ENCODE measurements at places on chromosomes 12 and 14. TPM values are rescaled to one million over a fixed set of nuclear protein-coding genes. Genes with fewer than 3 reads are reported as not detected.

AKAP3 gene
- 1.8 TPM for total RNA-seq

INSM2 gene
- total RNA-seq, result not detected

POLE2 gene
- total RNA-seq, result 40.3 TPM

MPHOSPH9 gene
- total RNA-seq, result 114 TPM

- H3K27ac ChIP-seq, result no peak overlapping the region
- peaks cover 3% of the 10 kb centered on the region for H3K27me3 ChIP-seq
- no peaks in the 10 kb centered on the region for H3K4me1 ChIP-seq
Measured at GRCh38 chr14:94936901-94937685, 167.2 kb upstream of the GSC start.

IL31 gene
- total RNA-seq, result not detected

GRCh38 chr12:6088921-6089747, 35.3 kb downstream of the VWF start:
- peaks cover 5% of the 10 kb centered on the region for H3K4me1 ChIP-seq
- DNase-seq, result no peak
- H3K27me3 ChIP-seq, result no peaks in the 10 kb centered on the region
- H3K27ac ChIP-seq, result no peak overlapping the region
- H3K36me3 ChIP-seq, result no peaks in the 10 kb centered on the region

IFNG-AS1 gene
- total RNA-seq, result 1.2 TPM

DNA sequence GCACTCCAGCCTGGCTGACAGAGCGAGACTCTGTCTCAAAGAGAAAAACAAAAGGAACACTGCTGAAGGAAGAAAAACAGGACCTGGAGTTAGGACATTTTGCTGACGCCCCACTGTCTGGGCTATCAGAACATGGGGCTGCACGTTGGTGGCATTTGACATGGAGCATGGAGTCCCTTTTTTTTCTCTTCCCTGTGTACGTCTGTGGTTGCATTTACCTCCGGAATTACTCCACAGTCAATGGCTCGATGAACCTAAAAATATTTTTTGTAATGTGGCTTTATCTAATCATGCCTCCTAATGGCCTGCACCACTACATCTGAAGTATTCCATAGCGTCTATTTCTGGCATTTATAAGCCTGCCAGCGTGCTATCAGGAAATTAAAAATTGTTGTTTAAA, 30.7 kb downstream of the TESC start:
- H3K4me3 ChIP-seq, result no peak overlapping the region
- H3K27ac ChIP-seq, result no peak overlapping the region
- peaks cover 8% of the 10 kb centered on the region for H3K4me1 ChIP-seq
- DNase-seq, result no peak

DNA sequence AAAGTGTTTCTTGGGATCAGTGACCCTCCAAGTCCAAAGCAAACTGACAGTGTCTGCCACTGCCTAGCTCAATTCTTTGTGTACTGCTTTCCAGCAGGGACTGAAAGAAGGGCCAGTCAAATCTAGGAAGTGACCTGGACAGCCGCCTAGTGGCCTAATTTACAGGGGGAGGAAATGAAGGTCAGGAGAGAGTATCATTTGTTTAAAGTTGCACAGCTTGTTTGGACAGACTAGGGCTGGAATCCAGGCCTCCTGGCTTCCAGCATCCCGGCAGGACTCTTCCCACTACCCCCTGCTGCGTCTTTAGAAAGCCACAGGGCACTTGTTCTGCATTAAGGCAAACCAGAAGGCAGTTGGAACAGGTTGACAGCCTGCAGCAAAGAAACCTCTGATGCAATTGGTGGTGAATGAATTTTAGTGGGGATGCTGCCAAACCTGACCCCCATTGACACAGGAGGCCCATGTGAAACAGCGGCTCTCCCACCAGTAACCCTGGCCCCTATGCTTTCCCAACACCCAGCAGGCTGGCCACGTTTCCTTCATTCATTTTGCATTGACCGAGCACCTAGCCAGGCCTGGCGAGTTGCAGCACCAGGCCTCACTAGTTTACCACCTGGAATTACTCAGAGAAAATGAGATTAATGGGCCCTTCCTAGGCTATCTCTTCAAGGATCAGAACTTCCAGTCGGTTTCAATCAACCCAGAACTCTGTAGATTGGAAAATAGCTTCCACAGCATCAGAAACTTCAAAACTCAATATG, 28.2 kb downstream of the GALNT16 start:
- H3K36me3 ChIP-seq, result no peaks in the 10 kb centered on the region
- H3K4me3 ChIP-seq, result no peak overlapping the region
- no peaks in the 10 kb centered on the region for H3K4me1 ChIP-seq
- H3K27ac ChIP-seq, result no peak overlapping the region
- DNase-seq, result no peak

- H3K27me3 ChIP-seq, result peaks cover 3% of the 10 kb centered on the region
- no peaks in the 10 kb centered on the region for H3K4me1 ChIP-seq
- no peak overlapping the region for H3K27ac ChIP-seq
- DNase-seq, result no peak
- no peaks in the 10 kb centered on the region for H3K36me3 ChIP-seq
Measured at GRCh38 chr12:29907461-29907860, 123.7 kb upstream of the TMTC1 start.

Measured in activated naive CD4-positive, alpha-beta T cell treated with anti-CD3 and anti-CD28 coated beads for 36 hours (primary cell).